Calu3 (cell line): ENCODE measurements at places on chromosomes 2 and 18. TPM values are rescaled to one million over a fixed set of nuclear protein-coding genes. Genes with fewer than 3 reads are reported as not detected.

The TTC39C gene
- total RNA-seq, result 21.7 and 26.8 TPM in 2 replicates

The MOGAT1 gene
- total RNA-seq, result 35.9 and 51.2 TPM in 2 replicates

The ASPRV1 gene
- total RNA-seq, result 0.17 and 0.27 TPM in 2 replicates

DNA sequence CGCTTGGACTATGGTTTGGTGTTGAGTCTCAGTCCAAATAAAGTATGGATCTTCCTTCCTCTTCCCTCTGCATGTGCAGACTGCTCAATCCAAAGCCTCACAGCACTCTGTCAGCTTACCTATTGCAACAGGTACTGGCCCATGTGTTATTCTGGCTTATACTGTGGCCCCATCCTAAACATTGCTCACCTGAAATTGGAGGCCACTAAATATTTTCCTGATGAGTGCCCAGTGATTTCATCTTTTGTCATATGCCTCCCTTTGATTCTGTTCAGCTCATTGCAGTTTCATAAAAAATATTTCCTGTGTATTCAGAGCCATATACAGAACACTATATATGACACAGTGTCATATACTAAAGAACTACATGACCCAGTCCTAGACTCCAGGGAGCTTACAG lies 86.3 kb upstream of the FAM136A start:
- no peak overlapping the region for H3K4me3 ChIP-seq
- H3K36me3 ChIP-seq, result no peaks in the 10 kb centered on the region
- no peak overlapping the region for H3K27ac ChIP-seq
- DNase-seq, result no peak
- H3K4me1 ChIP-seq, result peaks cover 8% of the 10 kb centered on the region

DNA sequence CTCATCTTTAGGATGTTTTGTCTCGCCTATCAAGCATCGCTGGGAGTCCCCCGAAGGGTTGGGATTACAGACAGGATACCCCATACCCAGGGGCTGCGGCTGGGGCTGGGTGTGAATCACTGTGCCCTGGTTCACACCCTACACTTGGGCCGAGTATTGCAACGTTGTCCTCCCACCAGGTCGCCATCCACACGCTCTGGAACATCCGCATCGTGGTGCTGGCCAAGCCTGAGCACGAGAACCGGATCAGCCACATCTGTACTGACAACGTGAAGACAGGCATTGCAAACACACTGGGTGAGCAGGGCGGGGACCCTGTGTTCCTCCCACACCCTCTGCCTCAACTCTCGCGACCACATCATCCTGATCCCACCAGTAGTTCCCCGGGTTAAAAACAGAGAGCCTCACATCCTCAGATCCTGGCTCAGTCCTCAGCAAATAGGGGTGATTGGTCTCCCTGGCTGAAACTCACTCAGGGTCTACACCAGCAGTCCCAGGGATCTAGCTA lies 87.3 kb upstream of the ATG16L1 start:
- H3K4me3 ChIP-seq, result no peak overlapping the region
- H3K27ac ChIP-seq, result no peak overlapping the region
- H3K4me1 ChIP-seq, result no peaks in the 10 kb centered on the region
- no peak for DNase-seq

DNA sequence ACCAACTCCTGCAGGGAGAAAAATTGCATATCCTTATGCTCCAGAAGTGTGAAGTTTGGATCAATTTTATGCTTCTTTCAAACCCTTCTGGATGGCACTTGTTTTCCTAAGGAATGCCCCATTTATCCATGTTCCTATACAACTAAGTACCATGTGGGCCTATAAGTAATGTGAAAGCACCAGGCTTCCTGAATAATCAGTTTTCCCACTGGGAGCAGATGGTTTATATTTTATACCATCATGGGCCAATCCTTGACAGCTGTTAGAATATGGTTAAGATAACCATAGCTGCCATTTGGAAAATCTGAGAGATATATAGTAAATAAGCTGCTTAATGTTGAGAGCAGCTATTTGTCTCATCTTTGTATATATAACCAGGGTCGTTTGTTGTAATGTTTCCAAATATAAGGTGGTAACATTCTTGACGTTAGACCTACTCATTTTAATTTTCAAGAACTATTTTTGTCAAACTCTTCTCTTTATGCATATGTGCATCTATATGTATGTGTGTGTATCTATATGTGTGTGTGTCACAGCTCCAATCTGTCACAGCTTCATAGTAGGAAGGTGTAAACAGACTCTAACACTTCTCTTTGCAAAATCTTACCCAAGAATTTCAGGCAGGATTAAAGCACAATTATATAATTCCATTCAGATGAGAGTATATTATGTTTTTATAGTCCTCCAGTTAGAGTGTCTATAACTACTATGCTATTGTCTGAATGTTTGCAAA lies 458.7 kb upstream of the GCFC2 start:
- H3K27me3 ChIP-seq, result no peaks in the 10 kb centered on the region
- H3K36me3 ChIP-seq, result no peaks in the 10 kb centered on the region
- no peak overlapping the region for H3K4me3 ChIP-seq
- no peak overlapping the region for H3K27ac ChIP-seq
- DNase-seq, result no peak
- H3K4me1 ChIP-seq, result no peaks in the 10 kb centered on the region

GRCh38 chr18:42392416-42392815 lies 437.4 kb downstream of the PIK3C3 start:
- no peaks in the 10 kb centered on the region for H3K27me3 ChIP-seq
- DNase-seq, result no peak
- H3K27ac ChIP-seq, result no peak overlapping the region
- no peaks in the 10 kb centered on the region for H3K36me3 ChIP-seq
- H3K4me1 ChIP-seq, result no peaks in the 10 kb centered on the region
- H3K4me3 ChIP-seq, result no peak overlapping the region

GRCh38 chr2:42923580-42924417 lies 131.4 kb upstream of the HAAO start:
- no peaks in the 10 kb centered on the region for H3K27me3 ChIP-seq
- H3K27ac ChIP-seq, result no peak overlapping the region
- H3K36me3 ChIP-seq, result no peaks in the 10 kb centered on the region
- no peak for DNase-seq
- H3K4me1 ChIP-seq, result peaks cover 30% of the 10 kb centered on the region
- no peak overlapping the region for H3K4me3 ChIP-seq

- no peak overlapping the region for H3K4me3 ChIP-seq
- no peak overlapping the region for H3K27ac ChIP-seq
- no peaks in the 10 kb centered on the region for H3K4me1 ChIP-seq
- no peak for DNase-seq
- no peaks in the 10 kb centered on the region for H3K27me3 ChIP-seq
- no peaks in the 10 kb centered on the region for H3K36me3 ChIP-seq
Measured at GRCh38 chr18:41532344-41533086, 422.5 kb upstream of the PIK3C3 start.

- peaks cover 54% of the 10 kb centered on the region for H3K36me3 ChIP-seq
- H3K27ac ChIP-seq, result peak within 1 kb of the TSS; percentile 39
- H3K4me1 ChIP-seq, result no peaks in the 10 kb centered on the region
- H3K4me3 ChIP-seq, result peak within 1 kb of the TSS; percentile 91
- no peaks in the 10 kb centered on the region for H3K27me3 ChIP-seq
Measured at GRCh38 chr2:199457147-199458008, at the start of gene SATB2. Gene SATB2 (minus strand): TSS chr2:199457939. CDS start chr2:199456037, 1,902 bp downstream.
